ENCODE measurements at places on chromosomes 7 and 10. TPM values are rescaled to one million over a fixed set of nuclear protein-coding genes. Genes with fewer than 3 reads are reported as not detected.

GRCh38 chr10:97733256-97733655 lies 3.7 kb upstream of the ZFYVE27 start:
- no peak for DNase-seq

DNA sequence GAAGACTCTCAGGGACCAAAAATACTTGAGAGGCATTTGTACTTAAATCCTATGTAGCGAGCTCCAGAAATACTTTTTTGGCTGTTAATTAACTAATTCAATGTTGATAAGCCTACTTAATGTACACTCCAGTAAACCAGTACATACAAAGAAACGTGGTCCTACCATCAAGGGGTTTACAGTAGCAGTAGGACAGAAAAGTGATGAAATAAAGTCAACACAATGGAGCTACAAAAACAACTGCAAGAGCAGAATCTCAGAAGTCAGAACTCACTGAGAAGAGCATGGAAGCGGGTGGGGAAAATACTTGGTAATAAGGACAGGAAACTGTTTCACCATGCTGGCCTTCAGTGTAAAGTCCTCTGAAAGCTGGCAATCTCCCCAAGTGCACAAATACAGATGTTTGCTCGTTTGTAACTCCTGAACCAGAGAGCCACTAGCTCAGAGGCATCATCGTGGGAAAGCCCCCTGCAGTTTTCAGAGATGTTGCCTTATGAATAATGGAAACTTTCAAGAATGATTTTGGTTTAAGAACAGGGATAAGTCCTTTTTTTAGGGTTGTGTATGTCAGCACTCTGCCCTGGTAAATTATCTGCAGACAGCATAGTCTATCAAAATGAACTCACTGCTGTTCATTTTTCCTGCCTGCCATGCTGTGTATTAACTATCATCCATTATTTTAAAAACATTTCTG lies 233.2 kb downstream of the SORCS1 start:
- no peak for DNase-seq

Gene SLC35G1
- 6.9 TPM for polyA plus RNA-seq

- no peak for DNase-seq
These were observed 21.4 kb downstream of the PRSS2 start for GRCh38 chr7:142792129-142792528.

DNA sequence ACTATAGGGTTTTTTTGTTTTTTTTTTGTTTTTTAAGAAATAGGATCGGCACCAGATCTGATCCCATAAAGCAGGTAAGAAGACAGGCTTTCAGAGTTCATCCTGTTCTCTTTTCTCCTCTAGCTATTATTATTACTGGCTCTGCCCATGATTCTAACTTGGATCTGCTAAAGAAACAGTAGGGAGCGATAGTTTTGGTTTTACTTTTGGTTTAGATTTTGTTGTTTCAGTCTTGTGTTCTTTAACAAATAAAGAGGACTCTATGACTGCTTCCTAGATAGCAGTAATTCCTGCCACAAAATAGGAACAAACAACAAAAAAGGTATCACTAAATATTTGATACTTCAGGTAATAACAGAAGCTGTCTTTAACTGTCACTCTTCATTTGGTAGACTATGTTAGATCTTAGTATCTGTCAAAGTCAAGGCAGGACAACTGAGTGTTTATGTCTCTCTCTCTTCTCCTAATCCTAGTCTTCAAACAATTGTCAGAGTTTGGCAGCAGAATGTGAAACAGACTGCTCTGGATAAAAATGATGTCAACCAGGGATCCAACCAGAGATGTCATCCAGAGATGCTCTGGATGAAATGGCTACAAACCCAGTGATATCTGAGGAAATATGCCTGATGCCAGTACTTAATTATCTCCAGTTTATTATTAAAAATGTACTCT lies 99.8 kb downstream of the KMT2C start:
- DNase-seq = no peak

DNA sequence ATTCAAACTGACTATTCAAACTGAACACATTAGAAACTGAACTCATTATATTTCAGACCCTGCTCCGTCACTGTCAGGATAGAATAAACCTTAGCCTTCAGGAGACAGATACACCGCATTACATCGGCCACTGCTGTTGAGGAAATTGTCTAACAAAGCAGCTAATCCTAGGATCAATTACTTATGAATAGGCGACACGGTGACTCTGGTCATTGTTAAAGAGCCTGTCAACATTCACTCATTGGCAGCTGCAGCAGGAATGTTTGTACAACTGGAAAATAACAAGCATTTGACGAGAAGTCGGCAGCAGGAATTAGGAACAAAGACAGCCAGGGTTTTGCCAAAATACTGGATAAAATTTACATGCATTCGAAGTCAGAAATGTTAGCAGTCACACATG lies 112.0 kb upstream of the MKX start:
- no peak for DNase-seq

GRCh38 chr10:44132361-44133289 lies 252.3 kb downstream of the CXCL12 start:
- no peak for DNase-seq

Gene EZH2
- polyA plus RNA-seq = 30.8 TPM

GRCh38 chr7:30658479-30659074 lies 23.7 kb downstream of the CRHR2 start:
- DNase-seq = no peak

DNA sequence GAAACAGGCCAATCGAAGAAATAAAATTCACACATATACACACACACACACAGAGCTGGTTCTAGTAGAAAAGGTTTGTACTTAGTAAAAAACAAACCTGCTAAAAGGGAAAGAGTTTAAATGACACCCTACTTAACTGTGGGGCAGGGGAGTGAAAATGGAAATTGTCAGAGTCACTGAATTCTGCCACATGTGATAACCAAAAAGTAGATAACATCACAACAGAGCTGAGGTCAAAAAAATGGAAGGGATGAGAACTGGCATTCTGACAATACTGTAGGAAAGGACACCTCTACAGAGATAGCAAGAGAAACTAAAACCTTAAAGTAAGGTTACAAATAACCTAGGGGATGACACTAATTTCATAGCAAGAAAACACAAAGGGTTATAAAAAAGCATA lies 74.6 kb downstream of the CACUL1 start:
- no peak for DNase-seq

Gene SVOPL
- 3.0 TPM for polyA plus RNA-seq

- DNase-seq = no peak
These were observed 531.3 kb upstream of the MKI67 start for GRCh38 chr10:128657548-128657947.

Gene HOXA3
- 36.3 TPM for polyA plus RNA-seq

Gene HUS1
- polyA plus RNA-seq = 16.6 TPM

DNA sequence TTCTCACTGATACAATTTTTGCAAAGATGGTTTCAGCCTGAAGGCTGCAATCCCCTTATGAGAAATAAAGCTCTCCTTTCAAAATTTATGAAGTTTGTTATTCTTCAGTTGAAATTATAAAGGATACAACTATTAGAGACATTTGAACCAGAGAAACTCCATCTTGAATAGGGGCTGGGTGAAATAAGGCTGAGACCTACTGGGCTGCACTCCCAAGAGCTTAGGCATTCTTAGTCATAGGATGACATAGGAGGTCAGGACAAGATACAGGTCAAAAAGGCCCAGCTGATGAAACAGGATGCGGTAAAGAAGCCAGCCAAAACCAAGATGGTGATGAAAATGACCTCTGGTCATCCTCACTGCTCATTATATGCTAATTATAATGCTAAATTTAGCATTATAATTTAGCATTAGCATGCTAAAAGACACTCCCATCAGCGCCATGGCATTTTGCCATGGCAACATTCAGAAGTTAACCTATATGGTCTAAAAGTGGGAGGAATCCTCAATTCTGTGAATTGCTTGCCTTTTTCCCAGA lies 22.4 kb upstream of the IFIT1B start:
- no peak for DNase-seq

GRCh38 chr7:74280985-74281384 lies 8.2 kb upstream of the CLIP2 start:
- DNase-seq = no peak

Gene CPN1
- polyA plus RNA-seq = 3.2 TPM

Gene TRIM24
- 53.0 TPM for polyA plus RNA-seq

DNA sequence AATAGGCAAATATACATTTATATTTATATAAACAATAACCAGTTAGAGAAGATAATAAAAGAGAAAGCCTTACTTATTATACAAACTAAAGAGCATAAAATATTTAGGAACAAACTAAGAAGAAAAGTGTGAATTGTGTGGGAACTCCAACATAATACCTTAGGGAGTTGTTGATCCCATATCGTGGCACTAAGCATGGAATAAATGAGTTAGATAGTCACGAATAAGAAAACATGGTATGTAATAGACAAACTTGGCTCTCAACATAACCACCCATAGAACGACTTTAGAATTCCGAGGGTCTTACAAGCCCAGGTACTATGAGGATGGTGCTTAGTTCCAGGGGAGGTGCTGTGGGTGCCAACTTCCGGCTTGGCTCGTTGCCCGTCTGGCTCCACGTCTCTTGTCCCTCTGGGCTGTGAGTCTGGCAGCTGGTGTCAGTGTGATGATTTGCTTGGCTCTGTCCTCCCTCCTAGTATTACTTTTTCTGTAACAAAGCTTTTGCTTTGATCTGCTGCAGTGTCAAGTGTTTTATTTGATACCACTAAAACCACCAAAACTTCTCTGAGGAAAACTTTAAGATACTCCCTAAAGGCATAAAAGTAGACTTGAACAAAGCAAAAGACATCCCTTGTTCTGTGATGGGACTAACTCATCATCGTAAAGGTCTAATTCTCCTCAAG lies 9.5 kb upstream of the RBM20 start:
- DNase-seq = no peak

All from left renal cortex interstitium (tissue), 4 donors.